ENCODE measurements at places on chromosomes 6 and 20. TPM values are rescaled to one million over a fixed set of nuclear protein-coding genes. Genes with fewer than 3 reads are reported as not detected.

The HMGN4 gene
- total RNA-seq: 86.8 TPM

The SNAP91 gene
- total RNA-seq: not detected

The HMGN3 gene
- 51.0 TPM for total RNA-seq

The FRMD1 gene
- total RNA-seq: not detected

The PLAGL2 gene
- 126 TPM for total RNA-seq

DNA sequence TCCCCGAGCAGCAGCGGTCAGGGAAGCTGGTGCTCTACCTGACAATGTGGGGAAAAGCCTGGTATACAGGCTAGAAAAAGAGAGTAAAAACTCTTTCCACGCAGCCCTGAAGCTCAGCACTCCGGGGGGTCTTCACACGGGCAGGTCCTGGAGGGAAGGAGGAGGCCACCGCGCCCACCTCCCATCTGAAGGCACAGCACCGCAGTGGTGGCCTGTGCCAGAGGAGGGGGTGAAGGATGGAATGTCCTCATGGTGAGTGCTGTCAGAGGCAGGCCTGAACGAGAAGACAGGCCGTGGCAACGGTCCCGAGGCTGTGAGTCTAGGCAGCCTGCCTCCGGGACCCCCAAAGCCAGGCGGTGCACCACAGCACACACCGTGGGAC is 5.8 kb downstream of the SLC2A4RG start:
- no peak overlapping the region for H3K4me3 ChIP-seq
- H3K4me1 ChIP-seq: peaks cover 1% of the 10 kb centered on the region
- no peak for DNase-seq
- H3K36me3 ChIP-seq: peaks cover 4% of the 10 kb centered on the region
- H3K27me3 ChIP-seq: no peaks in the 10 kb centered on the region
- no peak overlapping the region for H3K27ac ChIP-seq

- no peak for DNase-seq
- no peak overlapping the region for H3K27ac ChIP-seq
- no peaks in the 10 kb centered on the region for H3K36me3 ChIP-seq
- peaks cover 4% of the 10 kb centered on the region for H3K27me3 ChIP-seq
These were observed 182.8 kb upstream of the FOXQ1 start for GRCh38 chr6:1129131-1129530.

DNA sequence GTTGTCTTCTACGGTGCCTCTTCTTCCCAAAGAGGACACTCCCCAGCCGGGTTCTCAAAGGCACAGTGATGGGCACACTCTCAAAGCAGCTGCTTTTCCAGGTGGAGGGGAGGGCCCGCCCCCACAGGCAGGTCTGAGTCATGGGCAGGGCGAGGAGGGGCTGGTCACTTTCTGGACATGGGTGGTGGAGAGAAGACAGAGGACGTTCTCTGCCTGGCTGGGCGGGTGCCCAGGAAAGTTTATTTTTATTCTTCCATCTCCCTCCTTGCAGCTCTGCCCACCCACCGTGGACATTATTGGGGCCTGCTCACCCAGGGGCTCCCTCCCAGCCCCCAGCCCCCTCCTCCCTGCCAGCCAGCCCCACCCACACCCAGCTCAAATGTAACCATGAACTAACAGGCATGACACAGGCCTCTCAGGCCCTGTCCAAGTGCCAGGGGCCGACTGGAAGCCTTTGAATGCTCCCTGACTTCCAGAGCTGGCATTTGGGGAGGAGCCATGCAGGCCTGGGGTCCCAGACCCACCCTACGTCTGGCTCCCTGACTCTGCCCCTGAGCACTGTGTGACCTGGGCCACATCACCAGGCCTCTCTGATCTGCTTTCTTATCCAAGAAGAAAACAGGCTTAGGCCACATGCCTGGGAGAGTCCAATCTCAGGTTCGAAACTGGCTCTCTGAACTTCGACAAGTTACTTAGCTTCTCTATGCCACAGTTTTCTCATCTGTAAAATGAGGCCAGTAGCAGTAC is 8.0 kb downstream of the TGM2 start:
- no peaks in the 10 kb centered on the region for H3K36me3 ChIP-seq
- H3K27me3 ChIP-seq: peaks cover 5% of the 10 kb centered on the region
- no peak overlapping the region for H3K4me3 ChIP-seq

DNA sequence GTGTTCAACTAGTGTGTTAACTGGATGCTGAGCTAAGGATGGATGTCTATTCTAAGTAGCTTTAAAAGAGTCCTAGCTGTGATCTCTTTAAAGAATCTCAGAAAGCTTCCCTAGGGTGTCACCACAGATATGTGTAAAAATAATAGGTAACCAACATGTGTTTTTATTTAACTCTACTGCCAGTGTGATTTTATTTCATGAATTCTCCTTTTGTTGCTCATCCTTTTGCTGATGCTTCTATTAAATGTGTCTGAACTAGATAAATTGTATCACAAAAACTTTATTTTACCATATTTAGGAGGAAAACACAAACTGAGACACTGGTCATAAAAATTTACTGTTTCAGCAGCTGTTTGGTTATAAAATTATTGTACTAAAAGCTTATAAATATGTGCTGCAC is 809.4 kb upstream of the CITED2 start:
- no peak overlapping the region for H3K27ac ChIP-seq
- no peak for DNase-seq
- no peaks in the 10 kb centered on the region for H3K36me3 ChIP-seq
- no peaks in the 10 kb centered on the region for H3K4me1 ChIP-seq
- no peaks in the 10 kb centered on the region for H3K27me3 ChIP-seq
- H3K4me3 ChIP-seq: no peak overlapping the region

DNA sequence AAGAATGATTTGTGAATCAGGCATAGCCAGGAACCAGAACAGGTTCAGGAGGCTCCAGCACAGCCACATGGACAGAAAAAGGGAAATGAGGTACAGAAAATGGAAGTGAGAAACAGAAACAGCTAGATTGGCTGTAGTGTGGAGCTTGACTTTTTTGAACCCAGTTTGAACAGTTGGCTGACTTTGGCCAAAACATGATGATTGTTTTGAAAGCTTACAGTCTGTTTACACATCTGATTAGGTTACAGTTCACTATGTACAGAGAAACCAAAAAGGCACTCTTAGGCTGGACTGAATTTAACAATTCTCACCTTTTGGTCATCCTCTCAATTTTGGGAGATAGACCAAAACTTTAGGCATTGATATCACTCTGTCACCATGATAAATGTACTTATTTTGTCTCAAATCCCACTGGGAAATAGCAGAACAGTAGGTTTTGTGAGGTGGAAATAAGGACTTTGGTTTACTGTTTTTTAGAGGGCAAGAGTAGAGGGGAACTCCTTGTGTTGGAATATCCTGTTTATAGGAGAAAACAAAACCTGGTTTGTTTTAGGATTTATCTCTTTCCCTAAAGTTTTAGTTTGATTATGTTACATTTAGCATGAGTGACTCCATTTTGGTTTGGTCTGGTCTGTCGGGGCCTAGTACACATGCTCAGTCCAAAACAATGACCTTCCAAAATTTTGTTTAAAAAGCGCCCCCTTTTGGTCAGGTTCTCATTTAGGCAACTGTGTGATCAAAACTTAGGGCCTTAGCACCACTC is 123.1 kb downstream of the OLIG3 start:
- no peaks in the 10 kb centered on the region for H3K36me3 ChIP-seq
- no peak for DNase-seq
- H3K4me1 ChIP-seq: peaks cover 11% of the 10 kb centered on the region

DNA sequence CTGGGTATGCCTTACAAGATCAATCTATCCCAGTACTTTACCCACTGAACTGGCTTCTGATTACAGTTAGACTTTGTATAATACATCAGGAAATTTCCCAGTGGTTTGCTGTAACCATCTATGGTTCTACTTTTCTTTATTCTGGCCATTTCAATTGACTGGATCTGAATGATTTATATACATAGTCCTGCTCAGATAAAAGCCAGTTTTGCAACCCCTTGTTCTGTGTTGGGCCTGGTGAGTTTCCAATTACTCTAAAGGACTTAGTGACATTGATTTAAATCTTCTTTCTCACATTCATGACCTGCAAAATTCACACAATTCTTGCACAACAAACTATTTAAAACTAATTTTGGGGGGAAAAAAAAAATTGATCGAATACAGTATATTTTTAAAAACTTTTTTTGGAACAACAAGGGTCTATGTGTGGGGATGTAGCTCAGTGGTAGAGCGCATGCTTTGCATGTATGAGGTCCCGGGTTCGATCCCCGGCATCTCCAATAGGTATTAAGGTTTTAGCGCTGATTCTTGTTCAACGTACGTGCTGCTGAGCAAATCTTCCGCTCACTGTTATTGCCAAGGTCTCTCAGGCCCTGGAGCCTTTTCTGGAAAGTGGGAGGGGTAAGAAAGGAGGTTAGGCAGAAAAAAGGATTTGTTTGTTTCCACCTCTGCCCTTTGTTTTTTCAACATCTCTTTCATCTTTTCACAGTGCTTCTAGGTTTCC is 117.5 kb downstream of the GPX5 start:
- peaks cover 3% of the 10 kb centered on the region for H3K4me1 ChIP-seq
- no peak overlapping the region for H3K27ac ChIP-seq
- H3K36me3 ChIP-seq: no peaks in the 10 kb centered on the region
- DNase-seq: no peak
- peaks cover 28% of the 10 kb centered on the region for H3K27me3 ChIP-seq

DNA sequence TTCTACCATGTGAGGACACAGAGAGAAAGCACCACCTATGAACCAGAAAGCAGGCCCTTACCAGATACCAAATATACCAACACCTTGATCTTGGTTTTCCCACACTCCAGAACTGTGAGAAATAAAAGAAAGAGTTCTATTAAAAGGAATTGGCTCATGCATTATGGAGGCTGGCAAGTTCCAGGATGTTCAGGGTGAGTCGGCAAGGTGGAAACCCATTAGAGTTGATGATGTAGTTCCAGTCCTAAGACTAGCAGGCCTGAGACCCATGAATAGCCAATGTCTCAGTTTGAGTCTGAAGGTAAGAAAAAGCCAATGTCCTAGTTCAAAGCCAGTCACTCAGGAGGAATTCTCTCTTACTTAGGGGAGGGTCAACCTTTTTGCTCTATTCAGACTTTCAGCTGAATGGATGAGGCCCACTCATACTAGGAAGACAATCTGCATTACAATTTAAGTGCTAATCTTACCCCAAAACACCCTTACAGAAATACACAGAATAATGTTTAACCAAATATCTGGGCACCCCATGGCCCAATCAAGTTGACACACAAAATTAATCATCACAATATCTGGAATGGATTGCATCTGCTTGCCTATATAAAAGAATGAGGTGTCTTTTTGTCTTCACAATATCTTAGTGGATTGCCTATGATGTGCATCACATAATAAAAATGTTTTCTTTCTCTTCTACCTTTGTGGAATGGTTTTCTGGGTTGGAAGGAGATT is 5.5 kb upstream of the TAAR1 start:
- no peaks in the 10 kb centered on the region for H3K36me3 ChIP-seq
- H3K27me3 ChIP-seq: peaks cover 4% of the 10 kb centered on the region
- H3K4me3 ChIP-seq: no peak overlapping the region
- H3K4me1 ChIP-seq: no peaks in the 10 kb centered on the region
- H3K27ac ChIP-seq: no peak overlapping the region
